ENCODE measurements at places on chromosomes 1 and 21.

GRCh38 chr1:246246430-246246829, 260.6 kb downstream of the SMYD3 start:
- DNase-seq, result no peak

DNA sequence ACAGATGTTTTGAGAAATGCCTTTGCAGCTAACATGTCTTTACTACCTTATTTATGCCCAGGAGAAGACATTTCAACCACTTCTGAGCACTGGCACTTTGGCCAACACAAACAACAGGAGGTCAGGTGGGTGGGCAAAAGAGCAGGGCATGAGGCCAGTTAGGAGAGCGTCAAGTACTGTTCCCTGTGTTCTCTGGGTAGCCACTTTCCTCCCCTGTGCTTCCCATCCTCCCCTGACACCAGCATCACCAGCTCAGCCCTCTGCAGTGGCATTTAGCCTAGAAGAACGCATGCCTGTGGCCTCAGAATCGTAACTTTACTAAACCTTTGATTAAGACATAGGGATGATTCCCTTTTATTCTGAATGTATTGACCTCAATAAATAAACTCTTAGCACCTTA, 18.3 kb downstream of the BTG2 start:
- DNase-seq, result no peak

DNA sequence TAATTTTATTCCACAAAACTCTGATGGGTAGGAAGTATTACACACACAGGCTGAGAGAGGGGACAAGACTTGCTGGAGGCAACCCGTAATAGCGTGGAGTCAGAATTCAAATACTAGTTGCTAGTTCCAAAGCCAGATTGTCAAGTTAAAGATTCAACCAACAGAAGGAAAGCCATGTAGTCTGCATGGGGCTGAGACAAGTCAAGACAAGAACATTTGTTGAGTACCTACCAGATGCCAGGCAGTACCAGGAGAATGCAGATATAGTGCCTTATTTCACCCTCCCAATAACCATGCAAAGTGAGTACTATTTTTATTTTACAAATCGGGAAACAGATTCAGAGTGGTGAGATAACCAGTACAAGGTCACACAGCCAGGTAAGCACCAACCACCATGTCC, 110.4 kb upstream of the SPATA6 start:
- no peak for DNase-seq

DNA sequence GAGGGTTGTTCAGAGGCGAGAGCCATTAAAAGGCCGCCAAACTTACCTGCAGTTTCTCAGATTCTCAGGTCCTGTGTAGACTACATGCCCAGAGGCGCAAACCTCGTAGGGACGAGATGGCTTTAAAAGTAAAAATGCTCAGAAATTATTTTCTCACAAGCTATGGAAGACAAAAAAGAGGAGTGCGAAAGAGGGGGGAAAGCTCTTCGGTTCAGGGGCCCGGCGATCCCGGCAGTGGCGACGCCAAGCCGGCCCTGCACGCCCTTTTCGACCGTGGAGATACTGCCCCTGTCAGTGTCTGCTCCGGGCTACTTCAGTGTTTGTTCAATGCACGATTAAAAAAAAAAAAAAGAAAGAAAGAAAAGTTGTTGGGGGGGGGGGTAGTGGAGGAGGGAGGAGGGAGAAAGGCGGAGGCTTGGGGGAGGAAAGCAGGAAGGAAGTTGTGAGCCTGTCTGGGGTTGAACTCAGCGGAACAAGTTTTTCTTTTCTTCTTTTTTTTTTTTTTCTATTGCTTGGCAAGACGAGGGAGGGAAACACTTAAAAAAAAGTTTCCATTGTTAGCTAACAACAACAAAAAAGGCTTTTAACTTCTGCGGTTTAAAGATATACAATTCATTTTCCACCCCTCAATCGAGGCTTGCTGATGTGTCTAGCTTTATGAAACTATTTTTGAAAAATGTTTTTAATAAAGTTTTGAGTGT, at the start of gene ITPKB:
Gene ITPKB (minus strand): TSS at position 288 of the 701 bp plus-strand sequence. CDS start 1,824 bp downstream, outside the sequence.
- DNase-seq, result peak; percentile 82

DNA sequence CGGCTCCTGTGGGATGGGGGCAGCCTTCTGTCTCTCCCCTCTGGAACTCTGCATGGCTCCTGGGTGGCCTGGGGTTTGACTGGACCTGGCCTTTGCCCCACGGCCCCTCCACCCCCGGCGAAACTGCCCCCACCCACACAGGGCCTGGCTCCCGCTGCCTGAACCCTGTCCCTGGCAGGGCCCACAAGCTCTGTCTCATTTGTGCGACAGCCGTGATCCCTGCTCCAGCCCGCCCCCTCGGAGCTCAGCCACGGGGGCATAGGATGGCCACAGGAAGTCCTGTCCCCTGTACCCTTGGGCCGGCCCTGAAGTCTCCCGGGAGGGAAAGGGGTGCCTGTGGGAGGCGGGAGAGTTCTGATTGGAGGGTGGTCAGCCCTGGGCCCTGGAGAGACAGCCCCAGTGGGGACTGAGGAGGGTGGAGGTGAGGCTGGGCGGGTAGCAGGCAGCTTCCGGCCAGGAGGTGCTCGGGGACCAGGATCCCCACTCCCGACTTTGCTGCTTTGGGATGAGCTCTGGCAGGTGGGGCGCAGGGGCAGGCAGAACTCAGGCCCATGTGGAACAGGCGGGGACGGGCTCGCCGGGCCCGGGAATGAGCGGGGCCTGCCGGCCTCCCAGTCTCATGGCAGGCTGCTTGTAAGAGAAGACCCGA, 45.1 kb downstream of the SLX9 start:
- DNase-seq, result no peak

DNA sequence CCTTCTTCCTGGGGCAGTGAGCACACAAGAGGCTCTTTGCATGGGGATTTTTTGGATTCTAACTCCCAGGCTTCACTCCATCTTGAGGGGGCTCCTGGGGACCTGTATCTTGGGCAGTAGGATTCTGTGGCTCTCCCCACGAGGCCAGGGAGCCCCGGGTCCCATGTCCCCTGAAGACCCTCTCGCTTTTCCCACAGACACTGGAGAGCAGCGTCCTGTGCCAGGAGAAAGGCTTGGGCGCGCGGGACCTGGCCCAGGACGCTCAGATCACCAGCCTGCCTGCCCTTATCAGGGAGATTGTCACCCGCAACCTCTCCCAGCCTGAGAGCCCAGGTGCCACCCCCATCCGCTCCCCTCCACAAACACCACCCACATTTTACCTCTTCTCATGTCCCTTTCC, 735 bp downstream of the CROCC start:
- no peak for DNase-seq

GRCh38 chr21:41497788-41498187, 10.2 kb downstream of the TMPRSS2 start:
- no peak for DNase-seq

- no peak for DNase-seq
These were observed 23.3 kb downstream of the HSPG2 start for GRCh38 chr1:21913763-21914162.

DNA sequence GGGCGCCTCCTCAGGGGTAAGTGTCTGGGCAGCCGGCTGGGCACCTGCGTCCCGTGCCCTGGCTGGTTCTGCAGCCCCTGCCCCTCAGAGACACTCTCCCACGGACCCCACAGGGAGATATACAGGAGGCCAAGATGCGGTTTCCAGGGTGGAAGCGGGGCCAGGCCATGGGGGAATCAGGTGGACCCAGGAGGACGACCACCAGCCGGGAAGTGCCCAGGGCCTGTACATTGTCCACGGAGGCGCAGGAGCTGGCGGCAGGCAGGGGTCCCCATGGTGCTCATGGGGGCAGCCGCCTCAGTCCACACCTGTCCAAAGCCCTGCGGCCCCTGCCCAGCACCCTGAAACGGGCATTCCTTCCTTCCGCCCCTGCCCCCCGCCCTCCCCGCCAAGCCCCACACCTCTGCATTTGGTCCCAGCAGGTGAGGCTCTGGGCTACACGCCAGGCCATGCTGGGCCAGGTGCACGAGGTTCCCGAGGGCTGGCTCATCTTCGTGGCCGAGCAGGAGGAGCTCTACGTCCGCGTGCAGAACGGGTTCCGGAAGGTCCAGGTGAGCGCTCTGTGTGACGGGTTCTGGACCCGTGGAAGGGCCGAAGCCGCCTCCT, 36.7 kb downstream of the SLC19A1 start:
- no peak for DNase-seq

DNA sequence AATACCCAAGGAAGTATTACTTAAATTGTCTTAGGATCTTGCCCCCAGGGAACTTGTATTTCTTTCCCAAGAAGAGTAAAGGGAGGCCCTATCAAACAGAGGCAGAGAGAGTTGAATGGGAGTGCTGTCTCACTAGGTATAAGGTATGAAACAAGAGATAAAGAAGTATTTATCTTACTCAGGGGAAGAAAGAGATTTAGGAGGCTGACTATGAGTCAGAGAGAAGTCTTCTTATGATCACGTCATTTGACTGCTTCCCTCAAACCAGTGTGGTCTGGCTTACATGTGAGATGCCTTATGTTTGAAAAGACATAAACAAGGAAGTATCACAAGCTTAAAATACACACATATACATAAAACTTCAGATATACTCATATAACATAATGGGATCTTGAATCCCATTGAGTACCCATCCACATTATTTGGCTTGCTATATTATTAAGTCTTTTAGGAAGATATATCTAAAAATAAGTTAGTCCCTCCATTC, 29.6 kb downstream of the DUSP10 start:
- no peak for DNase-seq

DNA sequence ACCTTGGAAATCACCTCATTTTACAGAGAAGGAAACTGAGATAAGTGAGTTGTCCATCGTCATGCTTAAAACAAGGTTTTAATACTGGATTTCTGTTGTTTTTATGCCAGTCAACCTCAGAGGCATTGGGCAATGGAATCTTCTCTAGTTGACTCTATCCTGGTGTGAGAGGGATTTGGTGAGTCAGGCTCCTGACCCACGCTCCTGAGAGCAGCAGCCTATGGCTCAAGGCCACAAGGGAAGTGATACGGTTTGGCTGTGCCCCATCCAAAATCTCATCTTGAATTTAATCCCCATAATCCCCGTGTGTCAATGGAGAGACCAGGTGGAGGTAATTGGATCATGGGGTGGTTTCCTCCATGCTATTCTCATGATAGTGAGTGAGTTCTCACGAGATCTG, 90.1 kb downstream of the TLR5 start:
- DNase-seq, result no peak

DNA sequence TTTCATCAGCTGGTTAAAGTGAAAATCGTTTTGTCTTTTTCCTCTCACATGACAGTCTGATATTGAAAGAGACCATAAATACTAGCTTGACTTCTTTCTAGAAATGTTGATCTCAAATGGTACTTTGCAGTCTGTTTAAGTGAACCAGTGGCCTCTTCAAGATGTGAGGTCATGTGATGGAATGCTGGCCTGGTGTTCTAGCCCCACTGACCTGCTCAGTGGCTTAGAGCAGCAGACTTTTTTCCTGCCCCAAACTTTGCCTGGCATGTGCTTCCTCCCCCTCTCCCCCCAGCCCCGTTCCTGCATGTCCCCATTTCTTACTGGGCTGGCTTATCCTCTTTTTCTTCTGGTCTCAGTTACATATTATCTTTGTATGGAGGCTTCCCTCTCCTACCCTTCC, 34.3 kb downstream of the ZYG11A start:
- DNase-seq, result no peak

DNA sequence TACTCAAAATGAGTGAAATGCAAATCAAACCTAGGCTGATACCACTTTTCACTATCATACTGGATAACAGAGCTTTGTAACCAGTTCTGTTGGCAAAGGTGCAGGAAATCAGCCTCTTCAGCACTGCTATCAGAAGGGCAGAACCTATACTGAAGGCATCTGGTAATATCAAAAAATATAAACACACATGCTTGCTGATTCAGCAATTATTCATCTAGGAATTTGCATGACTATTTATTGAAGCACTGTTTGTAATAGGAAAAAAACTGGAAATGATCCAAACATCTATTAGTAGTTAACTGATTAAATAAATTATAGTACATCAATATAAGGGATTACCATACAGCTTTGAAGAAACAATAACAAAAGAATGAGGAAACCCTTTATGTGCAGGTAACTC, 21.4 kb downstream of the ARHGAP29 start:
- no peak for DNase-seq

- no peak for DNase-seq
These were observed 170.4 kb downstream of the LIPI start for GRCh38 chr21:14040386-14040785.

- DNase-seq, result no peak
These were observed 43.5 kb upstream of the ADARB1 start for GRCh38 chr21:45030682-45031570.

DNA sequence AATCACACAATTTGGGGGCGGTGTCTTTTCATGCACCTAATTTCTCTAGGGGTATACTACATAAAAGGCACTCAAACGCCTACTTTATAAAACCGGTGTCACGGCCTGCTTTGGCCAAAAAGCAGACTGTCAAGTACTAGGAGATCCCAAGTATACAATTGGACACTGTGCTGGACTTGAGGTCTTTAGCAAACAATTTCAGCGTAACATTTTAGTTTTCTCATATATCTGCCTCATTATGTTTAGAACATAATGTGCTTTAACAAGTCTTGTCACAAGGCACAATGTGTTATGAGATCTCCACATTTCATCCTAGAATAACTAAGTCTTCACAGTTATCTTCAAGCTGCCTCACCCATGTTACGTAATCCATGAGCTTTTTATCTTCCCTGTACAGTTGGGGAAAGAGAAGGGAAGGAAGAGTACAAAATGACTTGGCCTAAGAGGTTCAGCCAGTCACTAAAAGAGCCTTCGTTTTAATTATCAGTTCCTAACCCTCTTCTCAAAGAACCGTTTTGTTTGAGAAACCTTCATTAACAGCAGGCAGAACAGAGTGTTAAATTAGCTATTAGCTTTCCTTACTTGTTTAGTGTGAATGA, 1.7 kb downstream of the SSX2IP start:
- DNase-seq, result no peak

DNA sequence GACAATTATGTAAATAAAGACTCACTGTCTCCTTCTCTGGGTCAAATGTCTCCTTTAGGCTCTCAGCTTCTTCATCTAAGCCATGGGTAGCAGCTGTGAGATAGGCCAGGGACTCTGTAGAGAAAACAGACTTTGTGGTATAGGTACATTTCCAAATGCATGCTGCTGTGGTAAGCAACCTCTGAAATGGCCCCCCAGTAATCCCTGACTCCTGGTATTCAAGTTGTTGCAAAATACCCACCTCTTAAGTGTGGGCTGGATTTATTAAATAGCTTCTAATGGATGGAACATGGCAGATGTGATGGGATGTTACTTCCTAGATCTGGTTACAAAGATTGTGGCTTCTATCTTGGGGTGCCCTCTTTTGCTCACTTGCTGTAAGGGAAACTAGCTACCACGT, 11.1 kb upstream of the PEX19 start:
- no peak for DNase-seq

GRCh38 chr21:17783003-17783402, 36.2 kb downstream of the C21orf91 start:
- no peak for DNase-seq

Measured in right hindlimb (tissue), 1 donor.